ENCODE measurements at places on chromosomes 2 and 18.

- DNase-seq = no peak
These were observed 286.5 kb upstream of the SYT4 start for GRCh38 chr18:43563780-43564179.

GRCh38 chr2:22525681-22526080, 859.3 kb upstream of the KLHL29 start:
- no peak for DNase-seq

DNA sequence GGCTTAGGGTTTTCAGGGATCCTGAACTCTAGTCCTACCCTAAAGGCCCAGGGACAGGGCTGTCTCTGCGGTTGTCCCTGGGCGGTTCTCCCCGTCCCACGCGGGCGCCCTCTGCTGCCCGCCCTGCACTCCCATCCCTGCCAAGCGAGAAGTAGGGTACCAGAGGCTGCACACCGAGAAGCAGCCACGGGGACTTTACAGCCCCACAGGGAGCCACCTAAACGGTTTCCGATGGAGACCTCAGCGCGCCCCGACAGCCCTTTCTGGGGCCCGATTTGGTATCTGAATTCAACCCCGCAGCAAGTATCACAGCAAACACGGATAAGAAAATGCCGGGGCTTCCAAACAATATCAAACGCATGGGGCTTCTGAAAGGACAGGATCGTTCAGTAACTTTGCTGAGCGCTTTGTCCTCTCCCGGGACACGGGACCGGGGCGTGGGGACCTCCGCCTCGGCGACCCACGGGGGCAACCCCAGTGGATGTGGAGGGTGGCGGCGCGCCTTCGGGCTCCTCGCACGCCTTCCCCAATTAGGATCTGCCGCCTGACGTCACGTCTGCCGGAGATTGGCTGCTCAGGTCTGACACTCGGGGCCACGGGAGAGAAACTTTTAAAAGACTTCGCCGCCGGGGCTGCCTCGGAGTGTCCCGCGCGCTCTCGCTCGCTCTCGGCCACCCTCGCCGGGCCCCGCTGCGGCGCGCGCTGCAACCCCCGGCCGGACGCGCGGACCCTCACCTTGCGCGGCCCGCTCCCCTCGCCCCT, at the start of gene LTBP1:
LTBP1 (plus strand) TSS at position 640 of the 762 bp plus-strand sequence. CDS start 372 bp downstream, outside the sequence.
- no peak for DNase-seq

DNA sequence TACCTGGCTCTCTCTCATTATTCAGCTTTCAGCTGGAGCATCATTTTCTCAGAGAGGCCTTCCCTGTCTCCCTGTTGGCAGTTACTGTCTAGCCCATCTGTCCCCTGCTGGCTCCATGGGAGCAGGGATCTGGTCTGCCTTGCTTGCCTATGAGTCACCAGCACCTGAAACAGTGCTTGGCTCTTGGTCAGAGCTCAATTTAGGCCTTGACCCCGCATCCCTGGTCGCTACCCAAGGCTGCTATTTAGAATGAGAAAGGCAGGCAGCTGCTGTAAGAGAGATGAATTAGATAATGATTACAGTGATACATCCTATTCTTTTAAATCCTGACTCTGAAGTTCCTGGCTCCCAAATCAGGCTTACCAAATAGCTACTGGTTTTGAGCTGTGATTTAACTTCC, 32.9 kb downstream of the KCNE4 start:
- DNase-seq = no peak

DNA sequence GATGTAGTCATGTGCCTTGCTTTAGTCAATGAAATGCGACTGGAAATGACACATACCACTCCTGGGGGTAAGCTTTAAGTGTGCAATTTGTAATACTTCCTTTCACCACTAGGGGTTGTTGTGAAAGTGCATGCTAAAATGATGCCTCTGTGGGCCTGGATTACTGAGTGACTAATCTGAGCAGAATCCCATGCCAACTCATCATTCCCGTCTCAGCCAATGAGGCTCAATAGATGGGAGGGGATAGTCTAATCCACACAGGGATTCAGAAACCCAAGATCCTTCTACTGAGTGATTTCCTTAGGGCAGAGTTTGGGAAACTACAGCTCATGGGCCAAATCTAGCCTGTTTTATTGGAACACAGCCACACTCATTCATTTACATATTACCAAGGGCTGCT, 54.0 kb downstream of the HRH4 start:
- no peak for DNase-seq

- DNase-seq = no peak
These were observed 4.7 kb upstream of the STAT1 start for GRCh38 chr2:191018643-191019119.

GRCh38 chr2:227876300-227876801, 4.9 kb downstream of the DAW1 start:
- no peak for DNase-seq

- no peak for DNase-seq
These were observed 54.9 kb downstream of the NUP35 start for GRCh38 chr2:183179156-183179555.

- no peak for DNase-seq
These were observed 30.2 kb downstream of the PARD3B start for GRCh38 chr2:204575463-204575862.

DNA sequence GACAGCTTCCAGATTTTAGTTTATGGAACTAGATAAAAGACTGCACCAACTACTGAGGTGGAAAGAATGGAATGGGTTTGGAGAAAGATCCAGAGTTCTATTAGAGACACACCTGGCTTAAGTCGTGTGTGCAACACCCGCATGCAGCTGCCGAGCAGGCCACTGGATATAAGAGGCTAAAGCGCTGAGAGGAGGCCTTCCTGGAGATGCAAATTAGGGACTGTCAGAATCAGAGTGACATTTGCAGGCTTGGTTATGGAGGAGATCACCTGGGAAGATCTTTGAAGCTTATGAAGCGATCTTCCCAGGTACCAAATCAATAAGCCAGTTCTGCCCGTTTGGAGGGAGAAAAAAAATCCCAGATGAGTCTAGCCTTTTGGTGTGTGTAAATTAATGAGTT, 30.4 kb upstream of the KLHL29 start:
- no peak for DNase-seq

DNA sequence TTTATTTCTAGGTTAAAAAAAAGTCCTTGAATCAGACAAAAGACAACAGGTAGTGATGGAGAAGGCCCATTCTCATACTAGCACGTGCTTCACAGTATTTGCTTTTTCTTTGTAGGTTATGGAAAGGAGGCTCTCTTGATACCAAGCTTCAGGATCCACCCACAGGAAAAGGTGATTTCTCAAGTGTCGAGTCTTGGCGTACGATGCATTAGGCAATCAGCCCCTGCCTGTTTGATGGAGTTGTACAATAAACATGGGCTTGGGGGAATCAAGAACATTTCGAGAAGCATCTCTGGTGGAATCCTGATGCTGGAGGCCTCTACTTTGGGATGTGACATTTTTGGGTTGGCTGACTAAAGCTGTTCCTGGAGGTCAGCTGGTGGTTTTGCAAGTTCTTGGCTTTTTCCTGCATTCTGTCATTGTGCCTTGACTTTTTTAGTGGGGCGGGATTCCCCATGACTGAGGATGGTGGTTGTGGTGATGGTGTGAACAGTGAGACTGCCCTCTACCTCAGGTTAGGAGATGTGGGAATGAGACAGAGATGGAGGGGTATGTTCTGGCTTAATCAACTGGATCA, 231.5 kb upstream of the SPRED2 start:
- no peak for DNase-seq

GRCh38 chr2:237305579-237305978, 108.4 kb downstream of the COL6A3 start:
- DNase-seq = no peak

DNA sequence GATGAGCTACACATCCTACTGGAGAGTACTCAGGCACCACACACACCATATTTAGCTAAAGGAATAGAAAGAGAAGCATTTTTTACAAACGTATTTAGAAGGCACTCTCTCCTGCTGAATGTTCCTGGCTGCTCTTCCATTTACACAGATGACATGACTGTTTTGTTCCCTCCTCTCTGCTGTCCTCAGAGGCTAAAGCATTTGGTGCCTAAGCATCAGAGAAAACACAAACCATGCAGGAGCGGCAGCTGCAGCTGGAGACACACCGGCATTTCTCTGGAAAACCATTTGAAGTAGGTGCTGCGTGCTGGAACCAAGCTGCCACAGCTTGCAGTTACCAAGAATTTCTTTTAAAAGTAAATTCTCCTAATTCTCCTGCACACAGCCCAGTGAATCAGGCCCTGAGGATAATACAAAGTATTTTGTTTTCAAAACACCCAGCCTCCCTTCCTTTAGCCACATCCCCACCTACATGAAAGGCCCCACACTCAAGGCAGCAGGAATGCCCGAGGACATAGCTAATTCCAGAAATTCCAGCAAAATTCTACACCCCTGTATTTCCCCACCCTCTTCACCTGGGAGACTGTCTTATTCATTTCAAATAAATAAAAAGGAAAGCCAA, 488.9 kb upstream of the SOX11 start:
- no peak for DNase-seq
